ENCODE measurements at places on chromosomes 2 and 18.

- peak; percentile 56 for DNase-seq
Observed at GRCh38 chr2:171923206-171923605, 945 bp downstream of the HAT1 start.

DNA sequence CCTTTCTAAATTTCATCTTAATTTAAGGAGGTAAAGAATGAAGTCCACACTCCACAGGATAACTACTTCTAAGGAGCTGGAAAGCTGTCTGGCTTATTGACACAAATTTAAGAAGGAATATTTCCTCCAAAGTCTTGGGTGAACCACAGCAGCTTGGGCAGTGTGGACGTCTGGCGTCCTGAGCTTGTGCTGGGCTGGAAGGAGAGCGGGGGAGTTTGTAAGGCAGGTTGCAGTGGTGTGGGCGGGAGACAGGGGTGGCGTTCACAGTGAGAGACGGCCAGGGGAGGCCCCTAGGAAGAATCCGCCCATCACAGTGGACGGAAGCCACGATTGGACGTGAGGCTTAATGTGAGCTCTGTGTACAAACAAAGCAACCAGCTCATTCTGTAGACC, 25.7 kb downstream of the ADI1 start:
- DNase-seq = no peak

DNA sequence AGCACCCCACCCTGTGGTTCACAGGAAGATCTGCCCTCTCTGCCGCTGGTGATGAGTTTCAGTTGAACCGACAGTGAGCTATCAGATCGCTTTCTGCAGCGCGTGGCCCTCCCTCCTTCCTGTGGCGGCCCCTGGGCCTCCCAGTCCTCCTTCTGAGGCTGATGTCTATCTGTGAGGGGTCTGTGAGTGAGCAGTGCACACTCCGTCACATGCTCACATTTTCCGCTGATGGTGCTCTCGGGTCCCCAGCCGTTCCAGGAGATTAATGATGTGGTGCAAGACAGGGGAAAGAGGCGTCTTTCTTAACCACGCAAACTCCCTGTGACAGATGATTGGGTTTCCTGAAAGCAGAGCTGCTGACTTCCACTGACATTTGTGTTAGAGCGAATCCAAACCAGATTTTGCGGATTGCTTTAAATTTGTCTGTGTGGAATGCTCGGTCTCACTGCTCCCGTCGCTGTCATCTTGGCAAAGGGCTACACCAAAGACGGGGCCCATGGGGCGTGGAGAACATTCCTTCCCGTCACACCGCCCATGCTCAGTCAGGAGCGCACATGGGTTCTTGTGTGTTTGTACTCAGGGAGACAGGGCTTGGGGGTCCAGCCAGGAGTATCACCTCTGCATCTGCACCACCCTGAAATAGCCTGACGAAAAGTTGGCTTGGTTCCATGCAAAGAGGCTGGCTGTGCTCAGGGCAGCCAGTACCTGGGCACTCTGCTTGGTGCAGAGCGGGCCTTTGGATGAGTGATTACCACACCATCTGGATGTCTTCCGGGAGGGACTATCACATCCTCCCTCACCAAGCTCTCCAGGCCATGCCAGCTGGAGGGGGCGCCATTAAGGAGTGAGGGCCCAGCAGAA, 154.7 kb upstream of the HS6ST1 start:
- peak; percentile 99 for DNase-seq

- DNase-seq = peak; percentile 68
Observed at GRCh38 chr2:178891265-178891958, 84.2 kb upstream of the TTN start.

- DNase-seq = no peak
Observed at GRCh38 chr18:27583466-27583865, 398.4 kb upstream of the CHST9 start.

- no peak for DNase-seq
Observed at GRCh38 chr2:237623428-237624403, 3.7 kb upstream of the LRRFIP1 start.

DNA sequence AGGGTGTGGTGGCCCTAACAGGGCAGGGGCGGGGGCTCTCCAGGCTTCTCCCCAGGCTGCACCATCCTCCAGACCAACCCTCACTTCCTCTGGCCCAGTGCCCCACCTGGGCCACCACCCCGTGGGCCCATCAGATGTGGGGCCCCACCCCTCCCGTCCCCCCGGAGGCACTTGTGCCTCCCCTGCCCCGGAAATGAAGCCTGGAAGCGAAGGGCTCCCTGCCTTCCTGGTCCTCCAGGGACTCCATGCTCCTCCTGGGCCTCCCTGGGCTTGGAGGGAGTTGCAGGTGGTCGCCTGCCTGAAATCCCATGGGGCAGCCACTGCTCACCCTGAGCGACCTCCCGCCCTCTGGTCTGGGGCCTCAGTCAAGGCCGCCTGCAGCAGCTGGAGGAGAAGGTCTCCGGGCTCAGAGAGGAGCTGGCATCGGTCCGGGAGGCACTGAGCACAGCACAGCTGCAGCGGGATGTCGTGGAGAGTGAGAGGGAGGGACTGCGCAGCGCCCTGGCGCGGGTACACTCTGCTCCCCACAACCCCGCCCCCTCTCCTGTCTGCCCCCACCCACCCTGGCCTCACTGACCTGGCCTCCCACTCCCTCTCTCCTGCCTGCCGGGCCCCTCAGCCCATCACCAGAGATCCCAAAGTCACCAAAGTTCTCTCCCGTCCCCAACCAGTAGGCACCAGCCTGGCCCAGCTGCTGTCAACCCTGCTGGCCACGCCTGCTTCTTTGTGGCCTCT, 28.0 kb downstream of the CROCC2 start:
- DNase-seq = no peak

DNA sequence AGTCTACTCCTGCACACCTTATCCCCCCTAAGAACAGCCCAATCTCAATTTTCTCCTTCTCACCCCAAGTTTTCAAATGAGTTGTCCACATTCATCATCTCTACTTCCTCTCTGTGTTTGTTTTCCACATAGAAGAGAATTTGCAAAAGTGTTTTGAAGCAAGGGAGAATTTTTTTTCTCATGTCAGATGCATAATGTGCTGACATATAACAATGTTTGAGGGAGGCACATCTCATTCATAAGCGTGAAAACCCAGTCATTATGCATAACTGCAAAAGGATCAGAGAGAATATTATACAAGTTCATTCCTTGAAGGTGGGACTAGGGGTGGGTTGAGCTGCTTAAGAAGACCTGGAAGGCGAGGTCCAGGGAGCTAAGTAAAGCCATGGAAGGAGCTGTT, 80.8 kb upstream of the SLC1A4 start:
- no peak for DNase-seq

Measured in KBM-7 (cell line).